PC-9 (cell line): ENCODE measurements at places on chromosomes 6 and 20.

GRCh38 chr6:83303426-83303825 is 110.3 kb downstream of the RWDD2A start:
- DNase-seq, result no peak

GRCh38 chr6:72675396-72675795 is 53.5 kb downstream of the KCNQ5 start:
- no peak for DNase-seq

- DNase-seq, result no peak
These were observed 58.0 kb downstream of the AHI1 start for GRCh38 chr6:135439549-135439948.

GRCh38 chr6:155959898-155960495 is 504.4 kb upstream of the NOX3 start:
- no peak for DNase-seq

DNA sequence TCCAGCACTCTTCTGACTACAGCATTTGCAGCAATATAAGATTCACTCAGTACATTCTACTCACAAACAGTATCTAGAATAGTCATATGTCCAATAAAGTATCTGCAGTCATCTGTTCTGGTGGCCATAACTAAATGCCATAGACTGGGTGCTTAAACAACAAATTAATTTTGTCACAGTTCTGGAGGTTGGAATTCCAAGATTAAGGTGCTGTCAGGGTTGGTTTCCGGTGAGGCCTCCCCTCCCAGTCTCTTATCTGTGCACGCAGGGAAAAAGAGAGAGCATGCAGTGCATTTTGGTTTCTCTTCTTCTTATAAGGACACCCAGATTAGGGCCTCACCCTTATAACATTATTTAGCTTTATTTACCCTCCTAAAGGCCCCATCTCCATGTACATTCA is 21.3 kb upstream of the NUS1 start:
- DNase-seq, result no peak

DNA sequence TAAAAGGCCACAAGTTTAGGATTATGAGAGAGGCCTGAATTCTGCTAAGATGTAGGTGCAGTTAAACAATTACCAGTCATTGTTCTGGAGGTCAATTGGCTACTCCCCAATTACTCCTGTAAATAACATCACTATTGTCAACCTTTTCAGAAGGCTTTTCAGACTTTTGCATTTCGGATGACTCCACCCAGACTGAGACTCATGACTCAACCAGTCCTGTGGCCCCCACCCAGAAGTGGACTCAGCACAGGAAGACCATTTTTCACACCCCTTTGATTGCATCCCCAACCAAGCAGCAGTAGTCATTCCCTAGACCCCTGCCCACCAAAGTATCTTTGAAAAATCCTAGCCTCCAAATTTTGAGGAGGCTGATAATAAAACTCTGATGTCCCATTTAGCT is 139.3 kb upstream of the SLC22A16 start:
- no peak for DNase-seq

GRCh38 chr6:142918339-142919042 is 26.5 kb downstream of the HIVEP2 start:
- no peak for DNase-seq
